ENCODE measurements at places on chromosomes 5 and 9.

DNA sequence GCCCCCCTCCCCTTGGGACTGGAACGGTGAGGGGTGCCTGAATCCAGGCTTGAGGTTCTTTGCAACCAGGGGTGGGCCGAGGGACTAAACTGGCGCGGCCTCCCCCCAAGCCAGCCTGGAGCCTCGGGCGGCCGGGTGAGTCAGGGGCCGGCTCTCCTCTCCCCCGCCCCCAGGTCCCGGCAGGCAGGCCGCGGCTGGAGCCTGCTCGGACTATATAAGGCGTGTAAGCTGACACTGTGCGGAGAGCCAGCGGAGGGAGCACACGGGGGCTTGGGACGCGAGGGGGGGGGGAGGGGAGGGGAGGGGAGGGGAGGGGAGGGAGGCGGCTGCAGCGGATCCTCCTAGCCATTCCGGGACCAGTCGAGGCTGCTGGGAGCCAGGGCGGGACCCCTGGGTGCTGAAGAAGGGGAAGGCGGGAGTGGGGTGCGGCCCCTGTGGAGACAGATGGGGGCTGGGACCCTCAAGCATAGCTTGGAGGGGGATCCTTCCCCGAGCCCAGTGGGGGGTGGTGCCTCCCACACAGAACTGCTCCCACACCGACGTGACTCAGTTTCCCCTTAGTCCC is 595 bp downstream of the PDLIM7 start:
- DNase-seq = peak; percentile 97

GRCh38 chr9:107739601-107740082 is 250.1 kb upstream of the KLF4 start:
- DNase-seq = peak; percentile 26

DNA sequence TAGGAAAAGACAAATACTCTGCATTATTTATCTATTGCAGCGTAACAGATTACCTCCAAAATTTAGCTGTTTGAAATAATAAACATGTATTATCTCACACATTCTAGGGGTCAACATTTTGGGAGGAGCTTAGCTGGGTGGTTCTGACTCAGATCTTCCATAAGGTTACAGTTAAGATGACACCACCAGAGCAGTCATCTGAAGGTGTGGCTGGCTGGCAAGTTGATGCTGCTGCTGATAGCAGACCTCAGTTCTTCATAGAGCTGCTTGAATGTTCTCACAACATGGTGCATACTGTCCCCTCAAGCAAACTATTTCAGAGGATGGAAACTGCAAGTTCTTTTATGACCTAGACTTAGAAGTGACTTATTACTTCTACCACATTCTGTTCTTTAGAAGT is 146.3 kb upstream of the FSTL4 start:
- DNase-seq = no peak

DNA sequence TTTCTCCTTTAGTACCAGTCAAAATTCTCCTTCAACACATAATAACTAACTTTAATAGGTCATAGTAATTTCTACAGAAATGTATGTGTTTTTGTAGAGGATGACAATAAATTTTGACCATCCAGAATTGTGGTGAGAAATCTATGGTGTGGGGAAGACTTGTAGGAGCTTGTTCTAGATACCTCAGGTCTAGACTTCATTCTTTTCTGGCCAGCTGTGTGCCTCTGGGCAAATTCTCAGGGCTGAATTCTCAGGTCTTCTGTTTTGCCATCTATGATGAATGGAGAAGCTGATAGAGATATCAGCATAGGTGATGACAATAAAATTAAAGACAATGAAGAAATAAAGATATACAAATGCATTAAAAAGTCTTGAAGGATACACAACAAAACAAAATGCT is 298.6 kb upstream of the MEF2C start:
- DNase-seq = no peak

DNA sequence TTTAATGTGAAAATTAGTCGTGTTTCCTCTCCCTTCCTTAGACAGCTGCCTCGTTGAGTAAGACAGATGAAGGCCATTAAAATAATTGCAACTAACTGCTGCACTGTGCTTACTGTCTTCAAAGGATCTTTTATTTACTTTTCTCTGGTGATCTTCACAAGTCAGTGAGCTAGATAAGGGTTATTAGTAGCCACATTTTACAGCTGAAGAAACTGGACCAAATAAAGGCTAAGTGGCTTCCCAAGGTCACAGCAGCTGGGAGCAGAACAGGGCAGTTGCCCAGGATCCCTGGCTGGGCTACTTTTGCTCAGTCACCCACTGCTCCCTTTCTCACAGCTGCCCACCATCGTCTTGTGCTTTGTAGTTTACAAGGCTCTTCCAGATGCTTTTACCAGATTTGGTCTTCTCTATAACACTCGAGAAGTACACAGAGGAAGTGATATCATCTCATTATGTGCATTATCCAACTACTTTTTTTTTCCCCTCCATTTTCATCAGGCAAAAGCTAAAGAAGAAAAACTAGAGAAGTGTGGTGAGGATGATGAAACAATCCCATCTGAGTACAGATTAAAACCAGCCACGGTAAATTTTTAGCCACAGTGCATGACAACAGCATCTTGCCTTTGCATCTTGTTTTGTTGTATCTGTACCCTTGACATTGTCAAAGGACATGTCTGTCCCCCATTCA is 61.8 kb downstream of the ERAP1 start:
- peak; percentile 42 for DNase-seq

DNA sequence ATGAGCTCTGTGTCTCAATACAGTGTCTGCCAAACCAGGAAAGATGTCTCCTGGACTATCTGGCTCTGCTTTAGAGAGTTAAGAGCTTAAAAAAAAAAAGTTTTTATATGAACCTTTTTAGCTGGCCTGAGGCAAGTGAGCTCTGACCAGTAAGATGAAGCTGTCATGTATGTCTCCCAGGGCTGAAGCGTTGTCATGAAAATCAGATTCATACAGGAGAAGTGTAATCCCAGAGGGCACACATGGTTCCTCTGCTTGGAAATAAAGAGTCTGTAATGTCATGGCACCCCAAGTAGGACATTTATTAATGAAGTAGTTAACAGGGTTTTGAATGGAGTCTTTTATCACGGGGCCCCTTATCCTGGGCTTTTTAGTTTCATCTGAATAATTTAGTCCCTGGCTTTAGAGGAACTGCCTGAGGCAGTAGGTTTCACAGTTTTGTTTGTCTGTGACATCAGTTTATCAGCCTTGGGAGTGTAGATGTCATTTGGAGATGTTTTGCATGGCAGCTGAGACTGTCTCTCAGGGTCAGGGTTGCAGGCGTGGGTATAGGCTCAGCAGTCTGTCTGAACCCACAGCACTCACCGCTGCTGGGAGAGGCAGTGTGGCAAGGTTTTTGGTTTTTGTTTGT is 223.3 kb downstream of the DIRAS2 start:
- DNase-seq = no peak

DNA sequence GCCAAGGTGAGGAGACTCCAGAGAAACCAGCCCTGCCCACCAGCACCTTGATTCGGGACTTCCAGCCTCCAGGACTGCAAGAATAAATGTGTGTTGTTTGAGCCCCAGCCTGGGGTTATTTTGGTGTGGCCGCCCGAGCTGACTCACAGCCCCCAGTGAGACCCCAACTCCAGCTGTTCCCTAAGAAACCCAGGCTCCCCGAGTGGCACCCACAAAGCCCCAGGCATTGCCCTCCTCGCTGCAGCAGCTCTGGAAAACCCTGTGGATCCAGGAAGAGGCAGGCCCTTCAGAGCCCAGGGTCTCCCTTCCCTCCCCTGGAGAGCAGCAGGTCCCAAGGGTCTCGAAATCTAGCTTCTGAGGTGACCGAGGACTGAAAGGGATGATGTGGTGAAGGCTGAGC is 69.2 kb upstream of the PPP1R26 start:
- no peak for DNase-seq

GRCh38 chr5:110053205-110053604 is 363.5 kb downstream of the MAN2A1 start:
- DNase-seq = no peak

DNA sequence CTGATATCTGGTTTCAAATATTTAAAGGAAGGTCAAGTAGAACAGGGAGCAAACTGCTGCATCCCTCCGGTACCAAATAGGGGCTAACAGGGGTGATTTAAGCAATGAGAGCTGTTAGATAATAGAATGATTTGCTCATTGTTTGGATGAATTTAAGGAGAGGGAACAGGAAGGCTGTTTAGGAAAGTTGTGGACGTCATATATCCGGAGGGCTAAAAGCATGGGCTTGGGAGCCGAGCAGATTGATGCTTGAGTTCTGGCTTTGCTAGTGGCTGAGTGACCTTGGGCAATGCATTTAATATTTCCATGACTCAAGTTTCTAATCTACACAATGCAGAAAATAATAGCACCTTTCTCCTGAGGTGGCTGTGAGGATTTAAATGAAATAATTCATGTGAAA is 85.4 kb upstream of the RPS23 start:
- no peak for DNase-seq

- DNase-seq = no peak
These were observed 460.2 kb downstream of the ICE1 start for GRCh38 chr5:5882706-5883105.

DNA sequence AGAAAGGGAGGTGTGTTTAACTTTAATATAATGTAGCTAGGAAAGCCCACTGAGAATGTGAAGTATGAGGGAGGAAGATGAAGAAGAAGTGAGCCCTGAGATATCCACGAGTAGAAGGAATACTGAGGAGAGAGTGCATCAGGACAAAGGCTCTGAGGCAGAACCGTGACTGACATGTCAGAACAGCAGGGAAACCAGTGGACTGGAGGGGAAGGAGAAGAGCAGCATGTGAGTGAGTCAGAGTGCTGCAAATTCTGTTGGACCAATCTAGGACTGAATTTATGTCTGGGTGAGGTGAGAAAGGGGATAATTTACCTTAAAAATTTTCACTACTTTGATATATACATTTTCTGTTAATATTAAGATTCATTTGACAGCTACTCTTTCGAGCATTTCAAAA is 110.3 kb downstream of the ST8SIA4 start:
- peak; percentile 18 for DNase-seq

DNA sequence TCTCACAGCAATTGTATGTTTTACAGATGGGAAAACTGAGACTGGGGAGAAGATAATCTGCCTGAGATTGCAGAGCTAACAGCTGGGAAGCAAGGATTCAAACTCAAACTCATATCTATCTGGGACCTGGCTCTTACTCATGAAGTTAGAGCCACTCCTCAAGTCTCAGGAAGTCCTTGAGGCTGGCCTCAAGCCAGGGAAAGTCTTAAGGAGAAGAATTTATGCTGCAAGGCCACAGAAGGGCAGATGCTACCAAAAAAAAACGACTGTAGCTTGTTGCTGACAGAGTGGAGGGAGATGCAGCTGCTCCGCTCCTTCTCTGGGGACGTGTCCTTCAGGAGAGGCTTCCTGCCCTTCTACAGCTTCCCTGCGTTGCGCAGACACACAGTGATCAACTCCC is 39.8 kb downstream of the BARHL1 start:
- DNase-seq = peak; percentile 93

- DNase-seq = no peak
These were observed 17.6 kb upstream of the UBE2D2 start for GRCh38 chr5:139543423-139543991.

- no peak for DNase-seq
These were observed 78.8 kb downstream of the PDE6A start for GRCh38 chr5:149865746-149866145.

- DNase-seq = peak; percentile 14
These were observed 1.3 kb downstream of the PSAT1 start for GRCh38 chr9:78298046-78298765.

DNA sequence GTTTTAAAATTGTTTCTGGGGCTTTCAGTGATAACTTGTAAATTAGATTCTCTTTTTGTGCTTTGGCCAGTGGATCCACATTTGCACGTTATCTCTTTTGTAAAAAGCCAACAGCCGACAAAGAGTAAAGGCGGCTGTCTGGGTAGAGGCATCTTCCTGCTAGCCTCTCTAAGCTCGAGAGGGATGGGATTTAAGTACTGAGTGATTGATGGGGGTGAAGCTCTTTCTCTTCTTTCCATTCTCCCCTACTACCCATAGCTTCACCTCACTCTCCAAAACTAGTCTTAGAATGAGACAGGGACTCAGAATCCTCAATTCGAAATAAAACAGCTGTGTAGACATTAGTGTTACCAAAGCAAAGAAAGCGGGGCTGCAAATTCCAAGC is 3.4 kb downstream of the PBX3 start:
- no peak for DNase-seq

GRCh38 chr5:165055476-165055875 is 1550.1 kb downstream of the MAT2B start:
- DNase-seq = no peak

GRCh38 chr5:180607861-180608571 is 16.7 kb upstream of the SCGB3A1 start:
- peak; percentile 89 for DNase-seq

DNA sequence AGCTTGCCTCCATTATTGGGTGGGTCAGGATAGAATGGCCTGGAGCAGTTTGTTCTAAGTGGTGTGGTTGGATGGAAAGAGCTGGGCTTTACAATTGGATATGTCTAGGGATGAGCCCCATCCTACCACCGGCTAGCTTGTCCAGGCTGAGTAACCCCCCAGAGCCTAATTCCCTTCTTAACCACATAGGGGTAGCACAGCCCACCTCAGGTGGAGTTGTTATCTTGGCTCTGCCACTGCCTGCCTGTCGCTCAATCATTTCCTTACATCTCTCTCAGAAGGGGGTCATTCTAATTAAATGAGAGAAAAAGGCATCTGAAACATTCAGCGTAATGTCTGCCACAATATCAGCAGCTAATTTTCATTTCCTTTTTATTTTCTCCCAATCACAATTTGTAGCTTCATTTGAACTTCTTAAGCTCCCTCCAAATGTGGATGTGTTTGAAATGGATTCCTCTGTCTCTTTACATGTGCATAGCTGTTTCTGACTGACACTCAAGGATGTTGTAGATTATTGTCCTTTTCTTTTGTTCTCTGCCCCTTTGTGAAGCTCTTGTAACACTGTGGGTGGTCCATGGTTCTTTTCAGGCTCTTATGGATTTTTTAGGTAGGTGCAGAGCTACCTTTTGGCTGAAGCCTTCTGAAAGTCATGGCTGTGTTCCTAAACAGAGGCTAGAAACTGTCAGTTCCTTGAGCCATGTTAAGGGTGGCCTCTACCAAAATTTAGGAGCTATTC is 383.1 kb upstream of the KLF4 start:
- no peak for DNase-seq

DNA sequence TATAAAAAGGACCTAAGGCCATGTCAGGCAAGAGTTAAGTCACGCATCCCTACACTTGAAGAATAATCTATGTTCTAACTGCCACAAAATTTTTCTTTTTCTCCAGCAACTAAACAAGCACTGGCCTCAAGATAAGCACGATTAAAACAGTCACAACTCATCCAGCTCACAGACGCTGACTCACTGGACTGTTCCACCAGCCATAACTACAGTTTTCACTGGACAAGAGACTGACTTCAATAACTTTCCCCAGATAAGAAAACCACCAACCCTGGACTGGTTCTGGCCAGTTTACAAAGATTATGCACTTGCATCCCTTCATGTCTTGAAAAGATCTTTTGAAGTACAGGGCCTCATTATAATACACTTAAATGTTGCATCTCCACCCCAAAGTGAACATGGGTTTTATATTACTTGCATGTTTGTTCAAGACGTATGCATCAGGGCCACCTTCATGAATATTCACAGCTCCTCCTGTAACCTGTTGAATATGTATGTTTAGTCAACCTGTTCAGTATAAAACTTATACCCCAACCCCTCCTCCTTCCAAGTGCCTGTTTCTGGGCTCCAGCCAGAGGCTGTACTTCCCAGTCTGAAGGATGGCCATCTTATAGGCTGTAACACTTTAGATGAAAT is 129.3 kb upstream of the EPB41L4A start:
- DNase-seq = peak; percentile 40

Measured in myocyte (in vitro differentiated cells).